ENCODE measurements at places on chromosomes 2 and 18.

- DNase-seq: no peak
Measured at GRCh38 chr2:96927405-96928171, 57.7 kb upstream of the SEMA4C start.

DNA sequence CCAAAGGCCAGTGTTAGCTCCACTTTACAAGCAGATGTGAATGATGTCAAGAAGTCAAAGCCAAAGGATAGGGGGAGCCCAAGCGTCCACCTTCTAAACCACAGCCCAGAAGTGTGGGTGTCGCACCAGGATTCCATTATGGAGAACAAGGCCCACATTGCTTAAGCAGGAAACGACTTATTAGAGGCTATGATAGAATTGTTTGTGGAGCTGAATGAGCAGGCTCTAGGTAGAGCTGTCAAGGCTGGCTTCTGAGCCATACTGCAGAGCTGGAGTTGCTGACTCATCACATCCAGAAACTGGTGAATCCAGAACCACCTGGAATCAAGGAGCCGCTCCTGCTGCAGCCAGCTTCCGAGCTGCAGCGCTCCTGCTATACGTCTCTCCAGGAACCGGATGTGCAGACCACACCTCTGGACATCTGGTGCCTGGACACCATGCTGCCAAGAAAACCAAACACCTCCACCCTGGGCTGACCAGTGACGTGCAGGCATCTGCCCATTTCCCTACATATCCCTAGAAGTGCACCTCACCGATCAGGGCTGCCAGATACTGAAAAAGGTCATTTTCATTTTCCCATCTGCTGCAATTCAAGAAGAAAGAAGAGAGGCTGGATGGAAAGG, 6.2 kb upstream of the TWIST2 start:
- no peak for DNase-seq

DNA sequence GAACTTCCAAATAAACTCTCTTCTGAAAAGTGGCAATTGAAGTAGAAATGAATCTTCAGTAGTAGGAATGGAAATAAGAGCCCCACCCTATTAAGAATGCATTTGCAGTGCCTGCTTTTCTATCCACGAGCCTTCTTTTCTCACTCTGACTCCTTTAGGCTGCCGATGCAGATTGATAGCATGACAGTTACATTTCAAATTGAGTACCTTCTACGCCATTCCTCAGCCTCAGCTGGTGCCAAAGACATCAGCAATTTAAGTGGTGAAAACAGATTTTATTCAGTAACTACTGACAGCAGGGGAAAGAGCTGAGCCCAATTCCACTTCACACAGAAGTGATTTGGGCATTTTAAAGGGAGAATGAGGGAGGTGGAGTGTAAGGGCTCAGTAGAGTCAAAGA, 85.5 kb downstream of the PTH2R start:
- DNase-seq: no peak

GRCh38 chr2:222452422-222452950, 28.1 kb downstream of the SGPP2 start:
- DNase-seq: no peak

DNA sequence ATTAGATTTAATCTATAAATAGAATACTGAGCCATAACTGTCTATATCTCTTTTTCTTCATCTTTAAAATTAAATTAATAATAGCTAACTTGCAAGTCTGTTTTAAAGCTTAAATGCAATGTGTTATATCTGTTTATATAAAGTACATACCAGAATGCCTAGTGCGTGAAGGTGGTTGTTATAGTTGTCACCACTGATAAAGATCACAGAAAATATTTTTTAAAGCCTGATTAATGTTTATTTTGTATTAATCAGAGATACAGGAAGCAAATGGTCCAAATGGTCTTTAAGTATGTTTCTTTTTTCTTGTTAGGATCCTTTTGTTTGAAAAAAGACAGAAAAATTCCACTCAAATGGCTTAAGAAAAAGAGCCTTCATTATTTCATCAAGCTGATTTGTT, 560.6 kb downstream of the CPS1 start:
- DNase-seq: no peak
